ENCODE measurements at places on chromosomes 6 and 20.

DNA sequence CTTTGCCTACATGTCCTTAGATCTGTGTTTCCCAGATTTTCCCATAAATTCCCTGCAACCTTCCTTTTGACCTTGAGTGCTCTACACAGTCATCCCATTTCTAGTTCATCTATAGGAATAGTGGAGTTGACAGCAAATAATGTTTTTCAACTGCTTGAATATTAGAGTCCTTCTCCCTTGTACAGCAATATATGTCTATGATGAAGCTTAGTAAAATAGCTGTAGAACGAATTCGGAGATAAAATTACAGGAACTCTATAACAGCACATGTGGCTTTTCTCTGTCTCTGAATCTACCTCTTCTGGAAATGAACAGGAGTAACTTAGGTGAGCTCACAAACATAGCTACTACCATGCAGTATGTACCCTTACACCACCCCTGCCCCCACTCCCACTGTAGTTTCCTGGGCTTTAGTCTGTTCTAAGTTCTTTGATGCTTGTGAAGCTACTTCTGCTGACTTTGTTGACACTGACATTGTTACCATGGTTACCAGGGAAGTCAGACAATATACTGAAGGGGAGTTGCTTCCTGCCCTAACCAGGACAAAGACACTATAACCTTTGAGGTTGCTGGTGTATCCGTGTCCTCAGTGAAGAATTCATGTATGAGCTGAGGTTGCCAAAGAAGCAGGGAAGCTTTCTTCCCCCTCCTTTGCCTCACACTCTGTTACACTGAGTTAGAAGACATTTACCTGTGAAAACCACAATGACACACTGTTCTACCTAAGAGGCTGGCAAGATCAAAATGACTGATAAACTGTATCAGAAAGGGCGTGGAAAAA is 35.8 kb upstream of the SHLD1 start:
- DNase-seq = peak; percentile 72

DNA sequence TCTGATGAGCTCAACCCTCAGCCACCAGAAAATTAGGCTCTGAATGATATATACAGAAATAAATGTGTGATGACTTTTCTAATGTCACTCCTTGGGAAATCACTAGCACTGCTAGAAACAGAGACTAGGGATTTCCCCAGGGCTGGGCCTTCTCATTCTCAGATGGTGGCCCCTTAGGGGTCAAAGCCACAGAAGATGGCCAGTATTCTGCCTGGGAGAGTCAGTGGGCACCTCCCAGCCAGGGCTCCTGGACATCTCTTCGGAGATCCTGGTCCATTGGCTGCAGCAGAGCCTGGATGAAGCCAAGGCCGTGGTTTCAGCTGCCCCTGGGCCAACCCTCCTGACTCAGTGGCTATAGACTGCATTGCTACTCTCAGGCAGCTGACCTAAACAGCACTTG is 276.9 kb upstream of the SUPT3H start:
- DNase-seq = no peak

DNA sequence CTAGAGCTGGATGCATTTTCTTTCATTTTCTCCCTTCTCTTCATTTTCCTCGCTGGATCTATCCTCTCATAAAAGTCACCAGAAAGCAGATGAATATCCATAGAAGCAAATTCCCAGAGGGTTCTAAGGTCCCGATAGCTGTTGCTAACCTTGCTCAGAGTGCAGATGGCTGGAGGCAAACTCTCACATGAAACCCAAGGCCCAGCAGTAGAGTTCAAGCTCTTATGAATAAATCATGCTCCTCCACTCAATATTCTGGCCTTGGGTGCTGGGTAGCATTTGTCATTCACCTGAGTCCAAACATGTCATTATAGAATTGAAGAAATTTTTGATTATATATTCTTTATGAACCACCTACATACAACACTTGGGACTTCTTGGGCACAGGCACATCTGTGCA is 539.7 kb upstream of the MARCKS start:
- DNase-seq = no peak

DNA sequence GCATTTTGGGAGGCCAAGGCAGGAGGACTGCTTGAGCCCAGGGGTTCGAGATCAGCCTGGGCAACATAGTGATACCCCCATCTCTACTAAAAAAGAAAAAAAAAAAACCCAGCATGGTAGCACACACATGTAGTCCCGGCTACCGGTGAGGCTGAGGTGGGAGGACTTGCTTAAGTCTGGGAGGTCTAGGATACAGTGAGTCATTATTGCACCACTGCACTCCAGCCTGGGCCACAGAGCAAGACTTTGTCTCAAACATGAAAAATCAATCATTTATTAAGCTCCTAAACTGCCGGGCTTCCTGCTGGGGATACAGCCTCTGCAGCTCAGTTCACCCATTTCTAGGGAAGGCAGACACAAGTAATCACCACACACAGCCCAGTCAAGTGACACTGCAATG is 7.3 kb upstream of the USP45 start:
- no peak for DNase-seq

DNA sequence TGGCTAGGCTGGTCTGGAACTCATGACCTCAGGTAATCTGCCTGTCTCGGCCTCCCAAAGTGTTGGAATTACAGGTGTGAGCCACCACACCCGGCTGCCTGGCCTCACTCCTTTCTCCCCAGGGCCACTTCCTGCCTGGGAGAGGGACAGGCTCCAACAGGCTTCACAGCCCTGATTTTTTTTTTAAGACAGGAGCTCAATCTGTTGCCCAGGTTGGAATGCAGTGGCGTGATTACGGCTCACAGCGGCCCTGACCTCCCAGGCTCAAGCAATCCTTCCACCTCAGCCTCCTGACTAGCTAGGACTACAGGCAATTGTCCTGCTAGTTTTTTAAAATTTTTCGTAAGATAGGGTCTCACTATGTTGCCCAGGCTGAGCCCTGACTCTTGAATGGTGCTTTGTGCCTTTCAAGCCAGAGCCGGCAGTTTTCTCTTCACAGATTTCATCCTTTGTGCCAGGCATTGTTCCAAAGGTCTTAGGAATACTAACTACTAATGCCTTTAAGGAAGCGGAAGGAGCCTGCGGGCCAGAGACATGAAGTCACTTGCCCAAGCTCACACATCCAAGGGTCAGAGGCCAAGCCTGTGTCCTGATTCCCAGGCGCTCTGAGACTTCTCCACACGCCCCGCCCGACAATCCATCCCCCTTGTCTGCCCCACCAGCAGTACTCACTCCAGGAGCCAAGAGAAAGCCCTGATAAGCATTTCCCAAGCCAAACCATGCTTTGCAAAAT is 19.2 kb downstream of the CAPN11 start:
- no peak for DNase-seq

DNA sequence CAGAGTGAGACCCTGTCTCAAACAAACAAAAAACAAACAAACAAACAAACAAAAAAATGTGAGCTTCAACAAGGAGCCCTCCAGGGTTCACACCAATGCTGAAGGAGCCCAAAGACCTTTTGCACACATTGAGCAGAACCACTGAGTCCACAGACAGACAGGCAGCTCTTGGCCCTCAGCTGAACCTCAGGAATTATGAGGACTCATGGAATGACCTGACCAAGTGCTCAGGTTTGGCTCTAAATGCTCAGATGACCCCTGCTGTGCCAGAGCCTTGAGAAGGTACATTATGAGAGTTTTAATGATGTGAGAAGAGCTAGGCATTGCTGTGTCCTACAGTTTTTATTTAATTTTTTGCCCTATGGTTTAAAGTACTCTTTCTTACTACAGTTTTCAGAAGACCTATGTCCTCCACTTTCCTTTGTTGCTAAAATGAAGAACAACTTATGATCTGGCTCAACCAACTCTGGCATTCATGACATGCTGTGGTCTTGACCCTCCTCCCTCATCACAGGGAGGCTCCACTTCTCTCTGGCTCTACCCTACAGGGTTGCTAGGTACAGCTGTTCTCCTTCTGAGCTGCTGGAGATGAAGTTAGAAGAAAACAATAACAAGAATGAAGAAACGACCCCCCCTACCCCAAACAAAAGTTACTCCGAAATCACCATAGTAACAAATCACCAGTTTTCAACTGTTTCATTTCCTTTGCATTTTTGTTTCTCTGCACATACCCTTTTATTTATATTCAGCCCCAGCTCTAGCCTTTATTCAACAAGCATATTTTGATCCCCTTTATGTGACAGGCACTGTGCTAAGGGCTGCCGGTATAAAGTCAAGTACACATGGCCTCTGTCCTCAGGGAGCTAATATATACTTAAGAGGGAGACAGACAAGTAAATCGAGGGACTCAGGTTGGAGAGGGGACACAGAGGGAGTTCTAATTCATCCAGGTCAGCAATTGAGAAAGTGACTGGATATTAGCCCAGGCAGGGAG is 128.7 kb upstream of the TRAF3IP2 start:
- DNase-seq = no peak

GRCh38 chr6:109013656-109014305 is 80.9 kb downstream of the SESN1 start:
- DNase-seq = no peak

GRCh38 chr6:169173532-169174268 is 79.9 kb downstream of the THBS2 start:
- no peak for DNase-seq

DNA sequence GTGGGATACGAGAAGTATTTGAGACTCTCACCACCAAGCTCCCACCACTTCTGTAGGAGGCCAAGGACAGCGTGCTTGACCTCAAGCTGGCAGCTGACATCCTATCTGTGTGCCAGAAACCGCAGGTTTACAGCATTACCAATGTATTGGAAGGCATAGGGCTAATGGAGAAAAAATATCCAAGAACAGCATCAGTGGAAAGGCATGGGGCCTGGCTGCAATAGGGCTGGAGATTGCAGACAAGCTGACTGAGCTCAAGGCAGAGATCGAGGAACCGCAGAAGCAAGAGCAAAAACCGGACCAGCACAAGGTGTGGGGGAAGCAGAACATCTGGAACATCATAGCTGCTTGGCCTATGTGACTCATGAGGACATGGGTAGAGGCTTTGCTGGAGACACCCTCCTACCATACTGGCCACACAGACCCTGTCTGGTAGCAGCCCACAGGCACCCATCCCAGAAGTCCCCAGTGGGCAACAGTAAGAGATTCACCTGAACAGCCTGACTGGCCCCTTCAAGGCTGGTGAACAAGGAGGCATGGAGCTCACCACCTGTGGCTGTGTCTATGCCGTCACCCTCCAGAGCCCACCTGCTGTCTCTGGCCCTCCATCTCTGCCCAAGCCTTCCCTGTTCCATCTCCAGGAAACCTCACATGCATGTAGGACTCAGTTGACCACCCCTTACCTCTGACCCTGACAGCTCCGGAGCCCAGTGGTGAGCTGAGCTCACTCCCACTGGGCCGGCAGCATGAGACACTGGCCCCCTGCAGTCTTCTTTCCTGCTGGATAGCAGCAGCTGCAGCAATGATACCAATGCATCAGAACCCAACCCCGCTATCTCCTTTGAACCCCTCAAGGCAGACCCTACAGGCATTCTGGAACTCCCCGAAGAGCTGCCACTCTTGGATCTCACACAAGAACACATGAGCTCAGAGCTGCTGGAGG is 171.1 kb downstream of the KIF6 start:
- DNase-seq = no peak
